Foreskin fibroblast (primary cell): ENCODE measurements at places on chromosomes 3 and 15.
A peak's percentile ranks its signal among the peaks of the same experiment; 100 is the strongest.

DNA sequence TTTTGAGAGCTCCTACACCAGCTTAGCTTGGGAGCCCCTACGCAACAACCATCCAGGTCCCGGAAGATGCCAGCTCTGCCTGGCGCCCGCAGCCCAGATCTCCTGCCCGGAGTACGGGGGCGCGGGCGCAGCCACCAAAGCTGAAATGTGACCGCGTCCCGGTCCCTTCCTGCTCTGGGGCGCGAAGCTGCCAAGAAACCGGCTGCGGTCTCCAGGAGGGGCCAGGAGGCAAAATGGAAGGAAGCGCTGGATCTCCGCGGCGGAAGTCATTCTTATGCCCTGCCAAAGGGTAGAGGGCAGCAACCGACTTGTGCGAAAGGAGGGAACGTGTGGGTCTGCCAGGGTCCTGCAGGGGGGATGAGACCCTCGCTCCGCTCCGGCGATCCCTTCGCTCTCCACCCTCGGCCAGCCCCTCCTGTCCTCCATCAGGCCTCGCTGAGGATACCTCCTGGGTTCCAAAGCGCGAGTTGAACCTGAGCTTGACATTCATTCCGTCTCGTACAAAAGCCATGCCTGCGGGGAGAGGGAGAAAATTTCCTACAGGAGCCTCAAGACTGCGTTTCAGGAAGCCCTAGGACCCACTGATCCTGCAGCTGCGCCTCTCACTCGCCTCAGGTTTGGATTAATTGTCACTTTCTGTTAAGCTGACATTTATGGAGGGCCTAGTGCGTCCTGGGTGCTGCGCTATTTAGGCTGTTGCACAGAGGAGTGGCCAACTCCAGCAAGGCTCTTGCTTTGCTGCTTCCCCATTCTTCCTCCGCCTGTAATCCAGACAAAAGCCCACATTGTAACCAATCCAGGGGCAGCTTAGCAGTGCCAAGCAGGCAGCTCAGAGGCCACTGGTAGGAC is 98.3 kb upstream of the VGLL3 start:
- DNase-seq = peak; percentile 93

- DNase-seq = no peak
These were observed 201.7 kb upstream of the MLF1 start for GRCh38 chr3:158369279-158369678.

DNA sequence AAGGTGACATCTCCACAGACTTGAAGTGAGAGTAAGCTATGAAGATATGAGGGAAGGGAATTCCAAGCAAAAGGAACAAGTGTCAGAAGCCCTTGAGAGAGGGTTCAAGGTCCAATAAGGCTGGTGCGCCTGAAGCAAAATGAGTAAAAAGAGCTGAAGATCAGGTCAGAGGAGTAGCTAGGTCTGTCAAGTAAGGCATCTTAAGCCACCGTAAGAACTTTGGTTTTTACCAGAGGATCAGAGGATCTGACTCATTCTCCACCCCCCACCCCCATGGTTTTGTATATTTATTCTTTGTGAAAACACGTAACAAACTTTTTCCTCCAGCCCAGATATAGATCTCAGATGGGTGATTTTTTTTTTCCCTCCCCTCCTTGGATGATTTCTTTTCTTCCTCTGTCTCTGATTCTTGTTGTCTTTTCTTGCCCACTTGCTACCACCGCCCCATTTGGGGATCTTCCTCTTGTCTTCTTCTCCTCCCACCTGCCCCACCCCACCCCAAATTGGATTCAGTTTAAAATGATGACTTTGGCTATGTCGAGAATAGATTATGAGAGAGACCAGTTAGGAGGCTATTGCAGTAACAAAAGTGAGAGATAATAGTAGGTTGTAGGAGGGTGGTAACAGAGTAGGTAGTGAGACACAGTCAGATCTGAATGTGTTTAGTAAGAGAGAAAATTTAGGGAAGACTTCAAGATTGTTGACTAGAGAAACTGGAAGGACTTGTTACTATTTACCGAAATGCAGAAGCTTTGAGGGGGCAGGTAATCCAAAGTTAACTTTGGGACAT is 6.1 kb downstream of the TRMT10C start:
- peak; percentile 51 for DNase-seq

- no peak for DNase-seq
These were observed 5.3 kb downstream of the EIF2B5 start for GRCh38 chr3:184140436-184140835.

- DNase-seq = no peak
These were observed 27.1 kb upstream of the SNRPA1 start for GRCh38 chr15:101322016-101322695.

- no peak for DNase-seq
These were observed 22.0 kb downstream of the B3GALNT1 start for GRCh38 chr3:161083131-161083530.

GRCh38 chr3:139617672-139618268 is 60.0 kb downstream of the NMNAT3 start:
- no peak for DNase-seq

- DNase-seq = no peak
These were observed 70.4 kb downstream of the ST6GAL1 start for GRCh38 chr3:187000711-187001151.

GRCh38 chr3:14388201-14388600 is 14.2 kb upstream of the SLC6A6 start:
- no peak for DNase-seq

DNA sequence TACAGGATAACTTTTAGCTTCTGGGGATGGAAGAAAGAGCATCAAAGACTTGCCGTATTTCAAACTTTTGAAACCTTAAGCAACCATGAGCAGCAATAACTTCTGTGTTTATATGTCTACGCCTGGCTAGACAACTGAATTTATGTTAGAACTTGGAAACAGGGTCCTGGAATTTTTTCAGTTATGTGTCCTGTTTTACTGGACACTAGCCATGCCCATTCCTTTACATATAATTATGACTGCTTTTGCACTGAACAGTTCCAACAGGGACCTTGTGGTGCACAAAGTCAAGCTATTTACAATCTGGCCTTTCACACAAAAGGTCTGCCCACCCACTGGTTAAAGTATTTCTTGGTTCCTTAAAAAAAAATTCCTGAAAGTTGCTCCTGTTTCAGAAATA is 37.1 kb downstream of the TJP1 start:
- DNase-seq = no peak

DNA sequence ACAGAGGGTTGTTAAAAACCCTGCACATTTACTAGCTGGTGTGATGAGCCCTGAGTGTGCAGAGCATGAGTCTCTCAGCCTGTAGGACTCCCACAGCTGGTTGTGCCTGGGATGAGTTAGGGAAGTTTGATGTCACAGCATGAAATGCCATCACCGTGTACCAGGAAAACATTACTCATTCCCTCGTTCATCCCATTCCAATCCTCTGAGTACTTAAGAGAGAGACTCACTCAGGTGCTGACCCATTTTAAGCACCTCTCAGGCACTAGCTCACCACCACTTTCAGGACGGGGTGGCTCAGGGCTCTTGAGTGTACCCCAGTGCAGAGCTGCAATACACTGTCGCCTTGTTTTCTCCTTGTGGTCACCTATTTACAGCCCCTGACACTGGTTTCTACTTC is 18.7 kb downstream of the MGLL start:
- DNase-seq = peak; percentile 97

- DNase-seq = peak; percentile 83
These were observed 37.2 kb downstream of the SSUH2 start for GRCh38 chr3:8607234-8608040.

DNA sequence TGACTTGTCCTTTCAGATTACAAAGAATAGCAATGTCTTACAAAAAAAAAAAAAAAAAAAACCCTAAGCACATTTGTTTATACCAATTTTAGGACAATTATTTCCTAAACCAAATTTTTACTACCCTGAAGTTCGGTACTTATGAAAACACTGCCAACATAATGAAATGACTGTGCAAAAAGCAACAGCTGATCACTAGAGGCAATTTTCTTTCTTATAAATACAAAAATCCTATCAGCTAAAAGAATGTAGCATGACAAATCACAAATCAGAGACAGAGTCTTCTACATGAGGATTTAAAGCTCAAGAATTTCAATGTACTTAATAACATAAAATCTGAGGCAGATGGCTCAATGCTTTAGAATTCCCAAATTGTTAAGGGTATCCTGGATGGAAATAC is 191.8 kb downstream of the MAGI1 start:
- DNase-seq = no peak

GRCh38 chr3:37627951-37628620 is 233.6 kb upstream of the CTDSPL start:
- DNase-seq = no peak

DNA sequence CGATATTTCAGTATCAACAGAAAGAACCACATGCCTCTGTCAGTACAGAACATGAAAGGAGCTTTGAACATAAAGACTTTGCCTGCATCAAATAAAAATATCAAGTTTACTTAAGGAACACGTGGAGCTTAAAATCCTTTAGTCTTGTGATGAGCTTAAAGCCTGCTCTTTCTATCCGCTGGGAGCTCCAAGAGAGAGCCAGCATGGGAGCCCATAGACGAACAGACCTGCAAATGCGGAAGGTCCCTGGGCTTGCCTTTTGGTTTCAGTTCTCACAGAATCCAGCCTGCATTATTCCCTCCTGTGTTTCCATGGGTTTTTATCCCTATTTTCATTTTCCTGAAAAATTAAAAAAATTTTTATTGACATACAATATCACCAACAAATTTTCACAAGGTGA is 530.6 kb upstream of the RGMA start:
- DNase-seq = no peak

DNA sequence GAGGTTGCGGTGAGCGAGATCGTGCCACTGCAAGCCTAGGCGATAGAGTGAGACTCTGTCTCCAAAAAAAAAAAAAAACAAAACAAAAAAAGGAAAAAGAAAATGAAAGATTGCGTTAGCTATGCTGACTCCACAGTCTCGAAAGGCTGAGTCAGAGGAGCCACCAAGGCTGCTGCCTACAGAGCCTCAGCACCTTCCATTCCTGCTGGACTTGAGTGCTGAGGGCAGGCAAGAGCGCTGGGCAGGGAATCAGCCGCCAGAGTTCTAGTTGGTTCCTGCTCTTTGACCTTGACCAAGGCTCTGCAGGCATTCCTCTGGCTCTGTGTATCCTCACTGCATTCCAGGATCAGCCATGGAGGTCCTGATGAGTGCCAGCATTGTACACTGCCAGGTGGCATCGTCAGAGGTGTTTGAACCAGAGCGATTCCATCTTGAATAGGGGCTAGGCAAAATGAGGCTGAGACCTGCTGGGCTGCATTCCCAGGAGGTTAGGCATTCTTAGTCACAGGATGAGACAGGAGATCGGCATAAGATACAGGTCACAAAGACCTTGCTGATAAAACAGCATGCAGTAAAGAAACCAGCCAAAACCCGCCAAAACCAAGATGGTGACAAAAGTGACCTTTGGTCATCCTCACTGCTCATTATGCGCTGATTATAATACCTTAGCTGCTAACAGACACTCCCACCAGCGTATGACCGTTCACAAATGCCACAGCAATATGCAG is 5.9 kb downstream of the MESP2 start:
- DNase-seq = peak; percentile 71

- no peak for DNase-seq
These were observed 10.5 kb upstream of the MUC4 start for GRCh38 chr3:195822131-195822696.

- no peak for DNase-seq
These were observed 240.9 kb upstream of the EIF1B start for GRCh38 chr3:40068636-40069035.

- DNase-seq = peak; percentile 83
These were observed 65.3 kb downstream of the KLF13 start for GRCh38 chr15:31391687-31392671.

- DNase-seq = no peak
These were observed 65.0 kb upstream of the RPL32 start for GRCh38 chr3:12906141-12906915.

DNA sequence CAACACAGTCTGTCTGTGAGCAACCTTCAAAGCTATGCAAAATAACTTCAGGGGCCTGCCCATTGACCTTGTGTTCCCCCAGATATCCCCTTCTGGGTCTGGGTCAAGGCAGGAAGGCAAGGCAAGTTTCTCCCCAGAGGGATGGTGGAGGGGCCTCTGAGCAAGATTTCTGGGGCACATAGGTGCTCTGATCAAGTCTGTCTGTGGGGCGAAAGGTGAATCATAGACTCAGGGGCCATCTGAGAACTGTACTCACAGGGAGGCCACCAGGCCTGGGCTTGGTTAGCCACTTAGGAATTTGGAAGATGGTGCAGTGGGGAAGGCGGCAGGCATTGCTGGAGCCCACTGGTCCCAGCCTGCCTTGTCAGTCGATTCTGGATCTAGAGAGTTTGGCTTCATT is 92.4 kb downstream of the MINAR1 start:
- DNase-seq = no peak

GRCh38 chr15:101324524-101325177 is 29.6 kb upstream of the SNRPA1 start:
- no peak for DNase-seq

- no peak for DNase-seq
These were observed 9.2 kb downstream of the PAQR5 start for GRCh38 chr15:69307939-69308338.

DNA sequence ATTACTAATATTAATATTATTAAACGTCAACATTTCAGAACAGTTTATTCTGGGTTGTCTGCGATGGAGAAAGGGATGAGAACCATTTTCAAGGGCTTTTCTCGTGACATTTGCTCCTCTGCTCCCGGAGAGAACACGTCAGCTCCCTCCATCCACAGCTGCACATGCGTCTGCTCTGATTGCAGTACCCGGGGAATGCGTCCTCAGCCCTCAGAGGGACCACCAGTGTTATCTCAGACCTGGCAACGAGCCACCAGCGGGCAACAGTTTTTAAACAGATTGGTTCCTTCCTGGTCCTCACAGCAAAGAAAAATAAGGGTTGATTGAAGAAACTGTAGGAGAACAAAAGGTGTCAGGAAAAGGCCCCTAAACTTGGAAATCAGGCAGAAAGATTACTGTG is 202.2 kb upstream of the ADAMTS9 start:
- DNase-seq = peak; percentile 40

GRCh38 chr3:35592589-35593295 is 46.6 kb upstream of the ARPP21 start:
- no peak for DNase-seq

DNA sequence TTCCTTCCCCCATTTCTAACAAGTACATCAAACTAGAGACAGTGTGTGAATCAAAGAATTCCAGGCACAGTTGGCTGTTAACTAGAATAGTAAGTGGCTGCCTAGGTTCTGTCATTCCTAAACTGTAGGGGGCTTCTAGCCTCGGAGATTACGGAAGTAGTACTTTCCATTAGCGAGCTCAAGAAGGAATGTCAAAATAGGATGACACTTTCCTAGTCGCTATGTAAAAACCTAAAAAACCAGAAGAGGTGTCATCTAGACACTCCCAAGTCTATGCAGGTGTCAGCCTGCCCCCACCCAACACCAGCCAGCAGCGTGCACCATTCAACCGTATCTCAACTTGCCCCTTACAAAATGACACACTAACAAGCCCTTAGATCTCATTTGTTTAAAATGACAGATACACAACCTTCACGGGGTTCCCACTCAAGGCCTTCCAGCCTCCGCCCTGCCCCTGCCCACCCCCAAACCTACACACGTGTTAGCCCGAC is 874 bp downstream of the INO80 start:
- DNase-seq = peak; percentile 13
